ENCODE measurements at places on chromosomes 6 and 20.

- no peak for DNase-seq
Observed at GRCh38 chr6:43800746-43801494, 30.9 kb downstream of the VEGFA start.

- DNase-seq: no peak
Observed at GRCh38 chr6:148109732-148110131, 232.9 kb upstream of the SASH1 start.

DNA sequence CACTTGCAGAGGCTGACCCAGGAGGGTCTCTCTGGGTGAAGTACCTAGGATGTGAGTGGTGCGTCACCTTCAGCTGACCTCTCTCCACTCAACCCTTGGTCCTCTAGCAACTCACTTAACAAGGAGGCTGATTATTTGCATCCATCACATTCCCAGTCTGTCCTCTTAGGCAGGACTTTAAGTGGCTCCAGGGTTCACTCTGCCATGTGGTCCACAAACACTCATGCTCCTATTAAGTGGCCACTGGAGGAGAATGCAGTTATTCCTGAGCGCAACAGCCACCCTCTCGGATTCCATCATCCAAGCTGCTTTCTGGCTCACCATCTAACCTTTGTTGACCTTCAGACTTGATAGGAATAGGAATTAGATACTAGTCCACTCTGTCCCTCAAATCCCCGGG, 61.1 kb upstream of the SCAF8 start:
- DNase-seq: no peak

GRCh38 chr20:50387996-50388332, 122.2 kb upstream of the PTPN1 start:
- DNase-seq: no peak

GRCh38 chr6:14489445-14489844, 371.9 kb downstream of the CD83 start:
- no peak for DNase-seq

Measured in BJ (cell line).